ENCODE measurements at places on chromosomes 11 and 22. TPM values are rescaled to one million over a fixed set of nuclear protein-coding genes. Genes with fewer than 3 reads are reported as not detected.

The MPEG1 gene
- total RNA-seq: not detected

The GDPD4 gene
- not detected for total RNA-seq

The OMP gene
- total RNA-seq: 0.67 TPM

The PNPLA5 gene
- total RNA-seq: not detected

The ALG9 gene
- 24.9 TPM for total RNA-seq

GRCh38 chr11:27328614-27329013 is 34.4 kb downstream of the CCDC34 start:
- no peaks in the 10 kb centered on the region for H3K27me3 ChIP-seq
- H3K36me3 ChIP-seq: no peaks in the 10 kb centered on the region
- DNase-seq: no peak

DNA sequence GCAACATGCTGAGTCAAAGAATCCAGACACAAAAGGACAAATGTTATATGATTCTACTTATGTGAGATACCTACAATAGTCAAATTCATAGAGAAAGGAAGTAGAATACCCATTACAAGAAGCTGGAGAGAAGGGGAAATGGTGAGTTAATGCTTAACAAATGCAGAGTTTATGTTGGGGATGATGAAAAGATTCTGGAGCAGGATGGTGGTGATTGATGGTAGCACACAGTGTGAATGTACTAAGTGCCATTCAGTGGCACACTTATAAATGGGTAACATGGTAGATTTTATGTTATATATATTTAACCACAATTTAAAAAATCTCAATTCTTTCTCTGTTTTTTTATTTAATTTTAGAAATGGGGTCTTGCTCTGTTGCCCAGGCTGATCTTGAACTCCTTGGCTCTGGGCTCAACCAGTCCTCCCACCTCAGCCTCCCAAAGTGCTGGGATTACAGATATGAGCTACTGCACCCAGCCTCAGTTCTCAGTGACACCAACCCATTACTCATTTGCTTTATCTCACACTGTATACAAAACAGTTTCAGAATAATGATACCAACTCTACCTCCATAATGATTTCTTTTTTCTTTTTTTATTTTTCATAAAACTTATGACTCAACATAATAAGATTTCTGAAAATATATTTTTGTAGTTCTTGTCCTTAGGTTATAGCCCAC is 9.6 kb upstream of the RELA start:
- no peak overlapping the region for H3K4me3 ChIP-seq
- H3K27ac ChIP-seq: no peak overlapping the region
- H3K36me3 ChIP-seq: no peaks in the 10 kb centered on the region
- no peaks in the 10 kb centered on the region for H3K4me1 ChIP-seq
- no peak for DNase-seq

DNA sequence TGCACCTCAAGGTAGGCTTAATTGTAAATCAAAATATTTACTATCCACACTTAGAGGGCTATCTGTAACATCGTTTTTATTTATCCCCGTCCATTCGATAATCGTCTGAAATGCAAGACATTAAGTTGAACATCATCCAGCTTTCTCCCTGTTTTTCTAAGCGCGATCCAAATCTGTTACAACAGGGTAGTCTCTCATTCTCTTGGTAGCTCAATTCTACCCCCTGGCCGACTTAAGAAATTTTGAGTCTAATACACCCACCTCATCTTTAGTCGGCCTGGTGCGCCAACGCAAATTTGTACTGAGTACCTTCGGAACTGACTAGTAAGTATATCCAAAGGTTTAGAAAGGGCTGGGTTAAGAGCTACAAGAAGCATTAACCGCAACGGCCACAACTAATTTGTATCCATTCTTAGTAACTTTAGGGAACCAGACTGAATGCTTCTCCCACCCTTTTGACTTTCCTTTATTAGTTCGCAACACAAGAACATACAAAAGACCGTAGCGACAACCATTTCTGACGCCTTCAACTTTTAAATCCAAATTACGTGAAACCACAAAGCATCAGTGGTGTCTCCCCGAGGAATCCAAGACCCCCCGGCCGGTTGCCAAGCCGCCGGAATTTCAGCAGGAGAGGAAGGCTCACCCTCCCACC is 1.0 kb upstream of the ZNF143 start:
- H3K27me3 ChIP-seq: no peaks in the 10 kb centered on the region
- H3K4me3 ChIP-seq: peak overlapping the region; percentile 93
- peak; percentile 62 for DNase-seq
- no peaks in the 10 kb centered on the region for H3K36me3 ChIP-seq
- H3K4me1 ChIP-seq: no peaks in the 10 kb centered on the region
- peak overlapping the region; percentile 100 for H3K27ac ChIP-seq

GRCh38 chr22:41231369-41231768 is 9.4 kb downstream of the CHADL start:
- H3K27ac ChIP-seq: no peak overlapping the region
- H3K4me1 ChIP-seq: no peaks in the 10 kb centered on the region
- no peaks in the 10 kb centered on the region for H3K27me3 ChIP-seq
- no peak overlapping the region for H3K4me3 ChIP-seq
- no peaks in the 10 kb centered on the region for H3K36me3 ChIP-seq
- DNase-seq: no peak

- no peak overlapping the region for H3K4me3 ChIP-seq
- H3K36me3 ChIP-seq: no peaks in the 10 kb centered on the region
- H3K4me1 ChIP-seq: no peaks in the 10 kb centered on the region
- DNase-seq: peak; percentile 58
Measured at GRCh38 chr22:40156001-40156516, 21.7 kb upstream of the TNRC6B start.
